HepG2 (cell line): ENCODE measurements at places on chromosomes 5 and 9.

- DNase-seq: no peak
Observed at GRCh38 chr9:2964470-2964869, 120.6 kb upstream of the PUM3 start.

GRCh38 chr9:105150991-105151685 lies 93.3 kb upstream of the SLC44A1 start:
- no peak for DNase-seq

DNA sequence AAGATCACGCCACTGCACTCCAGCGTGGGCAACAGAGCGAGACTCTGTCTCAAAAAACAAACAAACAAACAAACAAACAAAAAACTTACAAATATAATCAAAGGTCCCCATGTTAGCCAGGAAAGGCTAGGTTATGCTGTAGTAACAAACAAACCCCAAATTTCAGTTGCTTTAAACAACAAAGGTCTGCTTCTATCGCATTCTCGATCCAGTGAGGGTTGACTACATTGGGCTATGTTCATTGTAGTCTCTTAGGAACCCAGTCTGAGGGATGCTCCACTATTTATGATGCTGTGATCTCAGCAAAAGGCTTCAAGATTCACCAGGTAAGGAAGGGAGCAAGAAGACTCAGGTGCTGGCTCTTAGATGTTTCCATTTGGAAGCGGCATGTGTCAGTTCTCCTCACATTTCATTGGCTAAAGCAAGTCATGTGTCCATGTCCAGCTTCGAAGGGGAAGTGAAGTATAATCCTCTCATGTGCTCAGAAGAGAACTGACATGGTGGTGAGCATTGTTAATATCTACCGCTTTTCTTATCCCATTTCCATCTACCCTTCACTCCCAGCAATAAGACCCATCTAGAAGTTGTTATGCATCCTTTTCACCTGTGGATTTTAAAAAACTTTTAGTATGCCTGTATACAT lies 26.5 kb upstream of the NEK6 start:
- no peak for DNase-seq

- DNase-seq: no peak
Observed at GRCh38 chr5:1239505-1240251, 14.5 kb downstream of the SLC6A18 start.

DNA sequence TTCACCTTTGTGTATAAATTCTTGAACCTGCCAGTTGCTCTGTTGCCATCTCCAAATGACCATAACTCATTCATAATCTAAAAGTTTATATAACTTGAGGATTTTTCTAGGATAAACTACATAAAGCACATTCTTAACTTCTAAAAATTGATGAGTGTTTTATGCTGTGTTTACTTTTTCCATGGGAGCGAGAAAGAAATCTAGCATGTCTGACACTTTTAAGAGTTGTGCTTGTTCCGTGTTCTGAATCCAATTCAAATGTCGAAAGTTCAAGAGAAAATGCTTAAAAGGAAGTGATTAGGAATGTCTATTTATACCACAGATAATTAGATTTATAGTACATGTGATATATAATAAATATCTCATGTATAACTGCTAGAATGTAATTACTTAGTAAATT lies 154.4 kb downstream of the DEPDC1B start:
- no peak for DNase-seq

GRCh38 chr9:129619787-129620668 lies 873 bp downstream of the C9orf50 start:
- DNase-seq: no peak

GRCh38 chr9:79570448-79571308 lies 1.1 kb upstream of the TLE4 start:
- DNase-seq: no peak

DNA sequence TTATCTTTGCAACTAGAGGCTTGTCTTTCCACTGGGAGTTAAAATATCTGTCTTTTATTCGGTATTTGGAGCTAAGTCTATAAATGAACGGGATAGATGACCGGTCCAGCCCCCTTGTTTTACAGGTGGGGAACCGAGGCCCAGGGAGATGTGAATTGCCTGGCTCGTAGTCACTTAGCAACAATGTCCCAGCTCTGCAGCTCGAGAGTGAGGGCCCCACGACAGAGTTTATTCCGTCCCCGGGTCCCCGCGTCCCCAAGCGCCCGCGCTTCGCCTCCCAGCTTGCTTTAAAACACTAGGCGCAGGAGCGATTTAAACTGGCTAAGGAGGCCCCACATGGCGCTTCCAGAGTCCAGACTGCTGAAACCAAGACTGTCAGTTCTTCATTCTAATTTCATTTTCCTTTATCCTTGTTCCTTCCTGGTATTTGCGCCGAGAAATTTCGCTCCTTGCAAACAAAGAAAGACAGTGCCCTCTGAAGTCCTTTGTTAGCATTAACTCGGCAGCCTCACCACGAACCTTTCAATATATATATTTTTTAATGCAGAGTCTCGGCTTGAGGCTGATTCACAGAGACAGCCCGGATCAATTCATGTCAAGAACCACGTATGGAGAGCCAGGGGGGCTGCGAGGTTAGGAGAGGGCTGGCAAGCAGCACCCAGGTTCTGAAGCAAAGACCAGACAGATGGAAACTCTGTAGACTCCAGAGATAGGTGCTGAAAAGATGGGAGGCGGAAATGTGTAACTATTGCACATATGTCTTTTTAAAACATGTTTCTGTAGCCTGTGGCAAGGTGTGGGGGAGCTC lies 1.4 kb upstream of the ENC1 start:
- DNase-seq: peak; percentile 62

- DNase-seq: no peak
Observed at GRCh38 chr5:13695076-13695712, 249.3 kb downstream of the DNAH5 start.

DNA sequence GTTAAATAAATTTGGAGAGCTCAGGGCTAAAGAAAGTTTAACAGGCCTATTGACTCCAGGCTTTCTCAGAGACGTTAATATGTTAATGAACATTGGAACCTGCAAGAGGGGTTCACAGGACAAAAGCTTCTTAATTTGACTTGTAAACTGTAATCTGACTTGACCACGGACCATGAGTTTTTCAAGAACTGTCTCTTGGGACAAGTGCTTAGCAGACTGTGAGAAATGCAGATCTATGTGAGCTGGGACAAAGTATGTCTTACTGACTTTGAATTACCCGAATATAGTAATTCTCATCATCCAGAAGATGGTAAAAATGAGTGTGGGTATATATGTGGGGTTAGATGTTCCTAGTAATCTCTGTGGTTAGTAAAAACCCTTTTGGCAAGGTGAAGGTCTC lies 186.6 kb downstream of the ATP10B start:
- DNase-seq: no peak

DNA sequence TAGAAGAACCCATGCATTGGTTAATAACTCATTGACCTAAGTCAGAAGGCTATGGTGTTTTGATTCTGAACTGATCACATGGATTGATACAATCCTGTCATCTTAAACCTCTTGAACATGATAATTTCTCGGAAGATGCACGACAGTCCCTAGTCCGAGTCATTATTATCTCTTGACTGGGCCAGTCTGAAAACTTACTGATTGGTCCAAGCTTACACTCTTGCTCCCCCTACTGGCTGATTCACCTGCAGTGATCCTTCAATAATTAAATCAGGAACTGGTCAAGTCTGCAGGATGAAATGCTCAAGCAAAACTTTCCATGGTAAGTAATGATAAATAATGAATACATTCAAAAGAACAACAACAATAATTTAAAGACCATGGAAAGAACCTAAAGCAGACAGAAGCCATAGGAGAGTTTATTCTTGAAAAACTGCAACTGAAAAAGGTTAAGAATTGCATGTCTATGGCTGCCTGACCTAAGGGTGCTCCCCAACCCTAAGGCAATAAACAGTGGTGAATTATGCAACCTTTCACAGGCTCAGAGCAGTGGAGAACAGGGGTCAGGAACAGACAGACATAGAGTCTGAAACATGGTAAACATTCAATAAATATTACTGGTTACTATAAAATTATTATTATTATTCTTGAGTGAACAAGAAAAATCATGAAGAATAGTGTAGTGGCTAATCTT lies 79.3 kb downstream of the BRINP1 start:
- DNase-seq: peak; percentile 32

DNA sequence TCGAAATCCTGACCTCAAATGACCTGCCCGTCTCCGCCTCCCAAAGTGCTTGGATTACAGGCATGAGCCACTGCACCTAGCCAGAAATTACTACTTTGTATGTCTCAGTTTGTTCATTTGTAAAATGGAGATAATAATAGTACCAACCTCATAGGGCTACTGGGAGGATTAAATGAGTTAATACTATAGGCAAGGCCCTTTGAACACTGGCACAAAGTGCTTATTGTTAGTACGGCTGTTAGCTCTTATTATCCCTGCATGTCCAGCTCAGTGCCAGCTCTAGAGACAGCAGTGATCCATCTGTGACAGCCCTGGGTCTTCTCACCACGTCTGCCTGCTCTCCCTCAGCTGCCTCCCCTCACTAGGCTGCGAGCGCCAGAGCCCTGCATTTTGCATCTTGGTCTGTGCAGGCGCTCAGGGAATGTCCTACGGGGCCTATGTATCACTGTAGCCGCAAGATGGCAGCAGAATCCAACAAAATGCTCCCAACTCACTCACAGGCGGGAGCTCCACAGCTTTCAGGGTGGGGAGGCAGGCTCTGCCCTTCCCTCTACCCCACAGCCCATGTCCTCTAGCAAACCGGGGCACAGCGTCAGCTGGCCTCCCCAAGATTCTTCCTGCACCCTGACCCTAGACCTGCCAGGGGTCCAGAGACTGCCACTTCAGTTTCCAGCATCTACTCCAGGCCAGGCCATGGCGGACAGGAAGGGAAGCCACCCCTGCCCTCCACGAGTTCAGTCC lies 17.7 kb upstream of the AKNA start:
- peak; percentile 72 for DNase-seq

DNA sequence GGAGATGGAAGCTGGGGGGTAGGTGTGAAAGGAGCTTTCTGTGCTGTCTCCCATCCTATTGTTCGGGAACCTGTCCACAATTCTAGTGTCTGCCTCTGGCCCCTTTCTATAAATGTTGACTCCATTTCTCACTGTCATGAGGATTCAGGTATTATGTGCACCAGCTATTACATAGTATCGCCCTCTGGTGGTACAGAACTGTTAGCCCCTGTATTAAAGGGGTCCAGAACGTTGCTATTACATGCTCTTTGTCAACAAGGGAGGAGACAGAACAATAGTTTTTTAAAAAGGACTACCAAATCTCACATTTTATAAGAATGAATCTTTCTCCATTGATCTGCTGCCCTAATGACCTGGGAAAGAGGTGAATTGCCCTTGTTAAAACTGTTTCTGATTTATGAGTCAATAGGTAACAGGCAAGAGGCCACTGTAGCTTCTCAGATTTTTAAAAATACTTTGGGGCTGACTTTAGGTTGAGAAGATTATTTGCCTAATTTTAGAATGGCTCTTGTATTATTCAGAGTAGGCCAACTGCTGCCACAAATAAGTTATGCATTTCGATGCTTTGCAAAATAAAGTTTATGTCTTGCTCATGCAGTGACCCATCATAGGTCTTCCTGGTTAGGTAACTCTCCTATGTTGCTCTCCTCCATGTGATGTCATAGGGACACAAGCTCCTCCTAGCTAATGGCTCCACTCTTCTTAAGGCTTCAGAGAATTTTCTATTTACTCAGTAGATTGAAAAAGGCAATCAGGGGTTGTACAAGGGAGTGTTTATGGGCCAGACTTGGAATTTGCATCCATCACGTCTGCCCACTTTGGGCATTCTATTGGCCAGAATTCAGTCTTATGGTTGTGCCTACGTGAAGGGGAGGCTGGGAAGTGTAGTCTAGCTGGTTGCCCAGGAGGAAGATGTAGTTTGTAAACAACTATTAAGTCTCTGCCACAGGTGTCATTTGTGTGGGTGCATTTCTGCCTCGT lies 20.8 kb downstream of the DCANP1 start:
- DNase-seq: peak; percentile 66

GRCh38 chr5:62424763-62425162 lies 12.2 kb downstream of the IPO11 start:
- no peak for DNase-seq

DNA sequence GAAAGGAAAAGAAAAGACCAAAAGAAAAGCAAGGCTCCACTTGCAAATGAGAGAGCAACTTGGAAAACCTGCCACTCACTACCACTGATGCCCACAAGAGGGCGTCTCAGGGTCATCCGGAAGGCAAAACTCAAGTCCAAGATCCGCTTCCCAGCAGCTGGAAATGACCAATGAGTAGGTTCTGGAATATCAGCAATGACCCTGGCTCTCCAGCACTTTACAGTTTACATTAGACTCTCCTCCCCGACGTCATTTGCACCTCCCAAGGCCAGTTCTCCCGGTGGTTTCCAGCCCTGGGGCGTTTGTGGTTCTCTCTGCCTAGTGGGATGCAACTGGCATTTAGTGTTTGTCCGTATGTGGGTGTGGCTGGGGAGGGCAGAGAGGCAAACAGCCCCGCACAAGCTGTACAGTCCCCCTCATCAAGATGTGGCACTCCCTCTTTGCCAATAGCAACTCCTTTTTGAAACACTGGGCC lies 193.8 kb upstream of the ZNF618 start:
- peak; percentile 76 for DNase-seq

DNA sequence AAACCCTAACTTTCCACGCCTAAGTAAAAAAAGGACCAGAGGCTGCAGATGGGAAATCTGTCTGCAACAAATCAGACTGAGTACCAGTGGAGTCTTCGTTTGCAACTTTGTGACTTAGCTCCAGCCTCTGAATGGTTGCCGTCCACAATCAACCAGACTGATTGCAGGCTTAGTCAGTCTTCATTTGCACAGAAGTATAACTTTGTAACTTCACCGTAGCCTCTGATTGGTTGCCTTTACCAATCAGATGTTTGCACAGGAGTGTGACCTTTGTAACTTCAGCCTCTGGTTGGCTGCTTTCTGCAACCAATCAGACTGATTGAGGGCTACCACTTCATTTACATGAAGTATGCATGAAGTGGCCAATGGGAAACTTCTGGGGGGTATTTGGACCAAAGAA lies 53.7 kb downstream of the TGFBR1 start:
- DNase-seq: peak; percentile 38

GRCh38 chr9:136529516-136530460 lies 16.1 kb downstream of the NOTCH1 start:
- DNase-seq: no peak

GRCh38 chr9:114905170-114905940 lies 25.0 kb downstream of the TNFSF8 start:
- DNase-seq: no peak

DNA sequence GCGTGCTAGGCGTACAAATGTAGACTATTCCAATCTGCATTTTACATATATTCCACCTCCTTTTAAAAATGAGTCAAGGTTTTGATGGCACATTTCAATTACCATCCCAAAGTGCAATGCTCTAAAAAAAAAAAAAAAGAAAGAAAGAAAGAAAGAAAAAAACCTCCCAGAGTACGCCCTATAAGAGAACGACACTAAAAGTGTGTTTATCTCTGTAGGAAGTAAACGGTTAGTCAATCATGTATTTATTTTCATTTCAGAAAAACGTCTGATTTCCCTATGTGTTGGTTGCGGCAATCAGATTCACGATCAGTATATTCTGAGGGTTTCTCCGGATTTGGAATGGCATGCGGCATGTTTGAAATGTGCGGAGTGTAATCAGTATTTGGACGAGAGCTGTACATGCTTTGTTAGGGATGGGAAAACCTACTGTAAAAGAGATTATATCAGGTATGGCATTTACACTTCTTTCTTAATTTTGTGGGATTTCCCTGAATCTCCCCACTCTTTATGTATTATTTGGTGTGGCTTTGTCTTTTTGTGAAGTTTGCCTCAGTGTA lies 1.1 kb downstream of the ISL1 start:
- DNase-seq: no peak

GRCh38 chr9:113463418-113464285 lies at the start of gene RGS3:
Gene RGS3, plus strand, starts transcription at chr9:113463727. Its CDS starts 76 bp downstream, at chr9:113463803.
- DNase-seq: peak; percentile 66
